ENCODE measurements at places on chromosomes 3 and 15. TPM values are rescaled to one million over a fixed set of nuclear protein-coding genes. Genes with fewer than 3 reads are reported as not detected.

Gene LMAN1L
- not detected for total RNA-seq

Gene EFCC1
- 1.8 TPM for total RNA-seq

Gene SNRPN
- 96.2 TPM for total RNA-seq

GRCh38 chr15:79064496-79064895, 26.1 kb downstream of the RASGRF1 start:
- no peak for DNase-seq

DNA sequence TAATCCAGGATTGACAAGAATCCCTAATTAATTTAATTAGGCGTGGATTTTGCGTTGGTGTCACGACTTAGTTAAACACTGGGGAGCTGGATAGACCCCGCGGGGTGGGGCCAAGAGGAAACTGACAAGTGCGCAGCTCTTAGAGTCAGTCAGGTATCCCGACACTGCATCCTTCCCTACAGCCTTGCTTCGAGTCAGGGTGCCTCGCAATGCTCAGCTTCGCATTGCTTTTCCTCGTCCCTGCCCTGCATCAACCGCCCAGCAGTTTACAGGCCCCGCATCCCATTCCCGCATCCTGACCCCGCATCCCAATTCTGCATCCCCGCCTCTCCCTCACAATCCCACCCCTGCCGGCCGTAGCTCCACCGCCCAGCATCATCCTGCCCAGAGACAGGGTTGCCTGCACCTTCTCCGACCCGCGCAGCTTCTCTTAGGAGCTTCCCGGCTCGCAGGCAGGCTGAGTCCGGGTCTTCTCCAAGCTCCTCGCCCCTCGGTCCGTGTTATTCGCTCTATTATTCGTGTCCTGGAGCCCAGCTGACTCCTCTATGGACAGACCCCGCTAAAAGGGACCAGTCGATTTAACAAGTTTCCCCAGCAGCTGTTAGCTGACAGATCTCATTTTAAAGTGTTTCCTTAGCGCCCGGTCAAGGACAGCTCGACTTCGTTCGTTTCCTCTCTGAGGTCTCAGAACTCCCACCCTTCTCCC, 699 bp upstream of the SHOX2 start:
- DNase-seq = no peak
